ENCODE measurements at places on chromosomes 2 and 18.
A peak's percentile ranks its signal among the peaks of the same experiment; 100 is the strongest.

GRCh38 chr2:226579519-226579918 lies 220.1 kb downstream of the IRS1 start:
- DNase-seq = no peak

GRCh38 chr2:216370961-216371712 lies 1.1 kb downstream of the MARCHF4 start:
- no peak for DNase-seq

DNA sequence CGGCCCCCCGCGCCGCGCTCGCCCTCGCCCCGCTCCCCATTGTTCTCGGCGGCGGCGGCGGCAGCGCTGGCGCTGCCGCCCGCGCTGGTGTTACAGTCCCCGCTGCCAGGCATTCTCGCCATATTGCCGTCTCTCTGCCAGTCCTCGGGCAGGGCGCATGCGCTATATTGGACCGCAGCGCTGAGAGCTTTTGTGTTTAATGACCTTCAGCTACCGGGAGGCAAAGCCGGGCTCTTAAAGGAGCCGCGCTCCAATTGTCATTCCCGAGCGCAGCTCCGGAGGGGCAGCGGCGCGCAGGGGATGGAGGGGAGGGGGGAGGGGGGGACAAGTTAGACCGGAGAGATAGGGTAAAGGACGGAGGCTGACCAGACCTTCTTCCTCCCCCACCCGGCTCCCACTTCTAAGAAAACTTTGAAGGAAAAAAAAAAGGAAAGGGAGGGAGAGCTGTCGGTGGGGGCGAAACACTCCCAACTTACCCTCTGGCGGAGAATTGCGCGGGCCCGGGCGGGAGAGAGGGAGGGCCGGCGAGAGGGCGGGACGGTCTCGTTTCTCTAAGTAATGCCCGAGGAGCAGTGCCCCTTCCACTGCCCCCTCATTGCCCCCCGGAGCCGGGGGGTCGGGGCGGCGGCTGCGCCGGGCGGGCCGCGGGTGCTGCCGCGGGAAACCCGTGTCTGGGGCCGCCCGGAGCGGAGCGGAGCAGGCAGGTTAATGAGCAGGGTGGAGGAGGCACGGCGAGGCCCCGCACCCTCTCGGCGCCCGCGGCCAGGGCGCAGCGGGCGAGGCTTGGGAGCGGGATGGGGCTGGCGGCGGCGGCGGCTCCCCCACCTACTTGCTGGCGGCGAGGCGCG lies at the start of gene KCTD1:
Gene KCTD1, minus strand, starts transcription at position 139 of the 848 bp plus-strand sequence. Its CDS starts 17 bp downstream, at position 122.
- peak; percentile 30 for DNase-seq

GRCh38 chr2:98459496-98460175 lies 15.0 kb downstream of the INPP4A start:
- DNase-seq = no peak

DNA sequence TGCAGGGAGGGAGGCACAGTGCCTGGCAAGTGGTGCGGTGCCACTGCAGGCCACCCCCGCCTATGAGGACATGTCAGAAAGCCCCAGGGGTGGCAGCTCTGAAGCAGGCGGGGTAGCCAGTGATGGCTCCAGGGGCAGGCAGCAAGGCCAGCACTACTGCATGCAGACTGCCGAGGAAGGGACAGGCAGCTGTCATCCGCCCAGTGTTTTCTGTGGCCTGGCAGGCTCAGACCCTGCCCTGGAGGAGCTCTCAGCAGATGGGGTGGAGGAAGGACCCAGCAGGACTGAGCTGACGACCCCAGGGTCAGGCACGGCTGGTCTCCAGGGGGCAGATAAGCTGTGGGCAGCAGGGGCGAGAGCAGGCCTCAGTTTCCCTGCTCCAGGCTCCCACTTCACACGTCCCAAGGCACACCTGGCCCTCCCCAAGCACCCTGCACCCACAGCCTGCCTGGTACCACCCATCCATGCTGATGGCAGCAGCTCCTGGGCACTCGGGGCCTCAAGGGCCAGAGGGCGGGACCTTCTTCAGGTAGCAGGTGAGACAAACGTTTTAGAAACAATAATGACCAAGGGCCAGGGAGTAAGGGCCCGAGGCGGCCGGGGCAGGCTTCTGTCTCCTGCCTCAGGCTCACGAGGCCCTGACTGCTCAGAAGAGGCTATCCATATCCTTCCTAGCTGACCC lies 48.5 kb downstream of the HS6ST1 start:
- no peak for DNase-seq

DNA sequence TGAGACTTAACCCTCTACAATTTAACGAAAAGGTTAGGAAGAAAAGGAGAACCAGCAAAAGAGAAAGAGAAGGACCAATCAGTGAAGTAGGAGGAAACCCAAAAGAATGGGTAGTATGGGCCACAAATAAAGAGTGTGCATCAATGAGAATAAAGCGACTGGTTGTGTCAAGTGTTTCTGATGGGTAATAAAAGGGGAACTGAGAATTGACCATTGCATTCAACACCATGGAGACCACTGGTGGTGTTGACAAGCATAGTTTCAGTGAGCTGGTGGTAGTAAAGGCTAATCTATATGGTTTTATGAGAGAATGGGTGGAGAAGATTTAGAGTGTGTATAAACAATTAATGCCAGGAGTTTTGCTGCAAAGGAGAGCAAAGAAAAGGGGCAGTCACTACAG lies 75.4 kb downstream of the CSRNP3 start:
- DNase-seq = no peak

DNA sequence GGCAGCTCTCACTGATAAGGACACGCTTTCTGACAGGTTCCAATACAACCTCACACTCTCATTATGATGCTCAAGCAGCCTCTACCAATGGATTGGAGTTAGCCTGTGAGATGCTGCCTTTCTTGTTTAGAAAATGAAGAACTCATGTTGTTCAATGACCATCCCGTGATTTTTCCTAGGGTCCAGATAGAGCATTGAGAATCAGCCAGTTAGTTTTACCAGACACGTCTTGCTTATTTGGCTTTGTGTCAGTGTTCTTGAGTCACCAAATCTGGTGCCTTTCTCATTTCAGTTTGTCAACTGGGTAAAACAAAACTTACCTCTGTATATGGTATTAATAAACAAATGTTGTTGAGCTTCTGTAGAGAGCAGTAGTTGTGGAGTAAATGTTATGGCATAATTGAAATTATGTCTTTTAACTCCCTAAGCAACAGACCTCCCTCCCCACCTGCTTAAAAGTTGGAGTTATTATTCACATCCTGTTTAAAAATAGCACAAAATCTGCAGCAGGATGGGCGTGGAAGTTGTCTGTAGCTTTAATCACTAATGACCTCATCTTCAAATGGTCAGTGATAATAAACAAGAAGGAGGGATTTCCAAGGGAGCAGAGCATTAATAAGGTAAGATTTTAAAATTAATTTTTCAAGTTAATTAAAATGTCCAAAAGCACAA lies 167.3 kb downstream of the HRH4 start:
- no peak for DNase-seq

DNA sequence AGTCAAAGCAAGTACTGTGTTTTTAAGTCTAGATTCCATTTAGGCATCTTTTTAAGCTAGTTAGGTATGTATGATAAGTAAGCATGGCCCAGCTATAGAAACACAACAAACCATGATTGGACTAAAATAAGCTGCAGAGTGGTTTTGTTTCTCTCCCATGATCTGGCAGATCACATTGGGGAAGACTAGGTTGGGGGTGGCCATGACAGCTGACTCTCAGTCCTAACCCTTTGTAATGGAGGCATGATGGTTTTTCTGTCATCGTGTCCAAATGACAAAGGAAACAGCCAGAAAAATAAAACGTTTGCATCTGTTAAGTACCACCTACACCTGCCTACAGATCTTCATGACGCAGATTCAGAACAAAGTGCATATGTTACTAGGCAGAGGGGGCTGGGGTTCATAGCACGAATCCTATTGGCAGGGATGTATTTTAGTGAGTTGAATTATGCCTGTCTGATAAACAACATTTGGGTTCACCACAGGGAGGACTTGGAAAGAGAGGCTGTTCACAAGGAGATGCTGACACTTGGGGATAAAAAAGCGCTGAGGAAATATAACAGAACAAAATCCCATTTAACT lies 33.8 kb upstream of the GALNT5 start:
- no peak for DNase-seq

- DNase-seq = no peak
These were observed 282.9 kb upstream of the TNP1 start for GRCh38 chr2:217142649-217143266.

DNA sequence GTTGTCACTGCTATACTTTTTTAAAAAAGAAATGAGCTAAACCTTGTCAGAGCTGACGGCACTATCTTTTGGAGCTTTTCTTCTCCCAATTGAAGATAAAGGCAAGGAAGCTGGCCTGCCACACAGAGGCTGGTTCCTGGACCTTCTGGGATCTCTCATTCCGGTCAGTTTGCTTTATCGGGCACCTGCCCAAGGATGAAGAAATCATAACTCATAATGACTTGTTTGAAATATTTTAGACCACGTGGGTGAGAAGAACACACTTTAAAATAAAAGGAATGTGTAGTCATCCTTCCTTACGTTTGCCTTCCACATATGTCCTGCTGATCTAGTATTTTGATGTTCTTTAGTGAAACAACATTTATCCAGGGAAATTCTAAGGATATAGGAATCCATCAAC lies 535.7 kb downstream of the DCC start:
- DNase-seq = no peak

GRCh38 chr2:60119778-60120177 lies 433.7 kb downstream of the BCL11A start:
- DNase-seq = no peak

DNA sequence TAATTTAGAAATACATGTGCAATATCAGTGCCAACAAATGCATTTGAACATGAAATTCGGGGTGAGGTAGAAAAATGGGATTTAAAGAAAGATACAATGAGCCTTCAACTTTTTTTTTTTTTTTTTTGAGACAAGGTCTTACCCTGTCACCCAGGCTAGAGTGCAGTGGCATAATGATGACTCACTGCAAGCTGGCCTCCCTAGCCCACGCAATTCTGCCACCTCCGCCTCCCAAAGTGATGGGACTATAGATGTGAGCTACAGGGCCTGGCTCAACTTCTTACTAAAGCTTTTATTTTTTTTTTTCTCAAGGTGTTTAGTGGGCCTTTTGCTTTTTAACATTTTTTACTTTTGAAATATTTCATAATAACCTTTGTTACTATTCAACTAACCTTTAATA lies 365.6 kb downstream of the LRRTM4 start:
- DNase-seq = no peak

DNA sequence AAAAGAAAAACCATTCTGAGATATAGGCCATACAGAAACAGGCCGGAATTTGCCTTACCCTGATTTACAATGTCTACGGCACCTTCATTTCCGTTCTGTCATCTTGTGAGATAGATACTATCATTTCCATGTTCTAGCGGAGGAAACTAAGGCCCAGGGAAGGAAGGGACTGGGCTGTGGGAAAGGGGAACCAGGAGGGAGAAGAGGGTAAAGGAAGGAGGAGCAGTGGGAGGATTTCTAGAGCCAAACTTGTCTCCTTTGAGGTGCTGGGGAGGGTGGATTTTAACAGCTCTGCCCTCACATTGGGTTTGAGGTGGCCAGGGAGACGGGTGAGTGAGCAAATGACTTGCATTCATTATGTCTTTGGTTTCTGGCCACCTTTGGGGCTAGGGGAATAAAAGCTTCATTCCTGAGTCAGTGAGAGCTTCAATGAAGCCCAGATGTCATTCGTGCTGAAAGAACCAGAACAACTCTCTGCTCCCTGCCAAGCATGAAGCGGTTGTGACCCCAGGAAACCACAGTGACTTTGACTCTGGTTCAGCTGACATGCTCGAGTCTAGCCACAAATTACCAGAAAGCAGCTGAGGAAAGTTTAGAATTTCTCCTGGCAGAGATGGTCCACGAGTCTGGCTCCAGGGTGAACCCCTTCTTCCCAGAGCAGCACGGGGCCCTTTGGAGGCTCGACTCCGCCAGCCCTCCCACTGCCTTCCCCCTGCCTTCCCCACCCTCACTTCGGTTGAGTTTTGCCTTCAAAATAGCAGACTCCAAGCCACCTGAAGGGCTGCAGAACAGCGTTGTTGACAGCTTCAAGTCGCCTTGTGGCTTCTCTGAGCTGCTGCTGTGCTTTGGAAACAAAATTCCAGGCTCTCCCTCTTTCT lies 3.8 kb downstream of the ACTG2 start:
- DNase-seq = no peak

DNA sequence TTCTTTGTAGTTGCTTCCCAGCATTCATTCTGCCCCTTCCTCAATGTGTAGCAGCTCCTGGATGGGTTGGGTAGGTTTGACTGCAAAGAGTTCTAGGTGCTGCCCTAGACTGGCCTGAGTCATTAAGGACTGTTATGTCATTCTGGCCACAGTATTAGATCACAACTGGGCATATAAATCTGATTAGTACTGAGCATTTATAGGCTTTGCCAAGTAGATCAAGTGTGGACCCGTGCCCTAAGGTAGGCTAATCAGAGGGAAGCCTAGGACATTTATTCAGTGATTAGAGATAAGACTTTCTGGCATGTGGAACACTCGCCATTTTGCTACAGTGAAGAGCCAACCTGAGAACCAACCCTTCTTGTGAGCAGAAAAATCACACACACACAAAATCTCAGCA lies 2.7 kb downstream of the KATNAL2 start:
- no peak for DNase-seq

DNA sequence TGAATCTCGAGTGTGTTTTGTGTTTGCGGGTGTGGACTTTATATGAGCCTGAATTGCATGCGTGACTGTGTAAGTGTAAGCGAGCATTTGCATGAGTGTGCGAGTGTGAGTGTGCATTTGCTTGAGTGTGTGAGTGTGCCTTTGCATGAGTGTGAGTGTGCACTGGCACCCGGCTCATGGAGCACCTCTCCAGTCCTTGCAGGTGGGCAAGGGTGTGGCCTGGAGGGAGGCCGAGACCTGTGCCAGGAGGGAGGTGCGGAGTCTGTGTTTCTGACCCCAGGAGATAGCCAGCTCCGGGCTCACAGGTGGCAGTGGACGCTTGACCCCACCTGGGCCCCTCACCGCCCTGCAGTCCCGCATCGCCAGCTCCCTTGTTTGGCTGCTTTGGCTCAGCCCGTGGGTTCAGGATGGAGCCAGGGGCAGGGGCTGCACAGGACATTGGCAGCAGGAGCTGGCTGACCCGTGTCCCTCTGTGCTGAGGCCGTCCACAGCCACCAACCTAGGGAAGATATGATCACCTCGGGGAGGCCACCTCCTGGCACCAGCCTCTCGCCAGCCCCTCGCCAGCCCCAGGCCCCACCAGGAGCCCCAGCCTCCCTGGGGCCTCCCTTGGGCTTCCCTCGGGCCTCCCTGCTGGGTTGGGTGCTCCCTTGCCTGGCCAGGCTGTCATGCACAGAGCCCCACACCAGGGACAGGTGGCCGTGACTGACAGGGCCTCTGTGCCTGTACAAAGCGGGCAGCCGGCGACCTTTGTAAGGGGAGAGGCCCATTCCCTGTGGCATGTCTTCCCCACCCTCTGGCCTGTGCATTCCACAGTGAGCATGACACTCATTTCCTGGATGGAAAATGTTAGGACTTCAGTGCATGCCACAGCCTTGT lies 81.6 kb downstream of the PTGR3 start:
- DNase-seq = no peak

DNA sequence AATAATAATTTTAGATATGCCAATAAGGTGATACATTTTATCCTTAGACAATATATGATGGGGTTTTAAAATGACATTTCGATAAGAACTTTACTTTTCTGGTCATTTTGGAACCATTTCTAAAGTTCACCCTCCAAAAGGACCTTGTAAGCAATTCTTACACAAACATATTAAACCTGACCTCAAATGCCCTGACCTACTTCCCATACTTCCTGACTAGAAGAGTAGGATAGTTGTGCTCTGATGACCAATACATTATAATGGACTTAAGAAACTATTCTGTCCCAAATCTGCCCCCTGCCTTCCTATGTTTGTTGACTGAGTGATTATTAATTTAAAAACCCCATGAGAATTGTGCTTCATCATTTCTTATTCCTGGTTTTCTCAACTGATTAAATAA lies 24.6 kb downstream of the GCA start:
- DNase-seq = no peak

Data from activated T-helper 1 cell treated with Interleukin-2 at 50 U/mL for 16 hours (primary cell).